Mesothelial cell of epicardium (in vitro differentiated cells): ENCODE measurements at places on chromosomes 3 and 15.

- no peak for DNase-seq
These were observed 96.9 kb upstream of the MYRIP start for GRCh38 chr3:39712413-39713048.

GRCh38 chr15:92932946-92933649 lies 33.0 kb downstream of the CHD2 start:
- DNase-seq: no peak

DNA sequence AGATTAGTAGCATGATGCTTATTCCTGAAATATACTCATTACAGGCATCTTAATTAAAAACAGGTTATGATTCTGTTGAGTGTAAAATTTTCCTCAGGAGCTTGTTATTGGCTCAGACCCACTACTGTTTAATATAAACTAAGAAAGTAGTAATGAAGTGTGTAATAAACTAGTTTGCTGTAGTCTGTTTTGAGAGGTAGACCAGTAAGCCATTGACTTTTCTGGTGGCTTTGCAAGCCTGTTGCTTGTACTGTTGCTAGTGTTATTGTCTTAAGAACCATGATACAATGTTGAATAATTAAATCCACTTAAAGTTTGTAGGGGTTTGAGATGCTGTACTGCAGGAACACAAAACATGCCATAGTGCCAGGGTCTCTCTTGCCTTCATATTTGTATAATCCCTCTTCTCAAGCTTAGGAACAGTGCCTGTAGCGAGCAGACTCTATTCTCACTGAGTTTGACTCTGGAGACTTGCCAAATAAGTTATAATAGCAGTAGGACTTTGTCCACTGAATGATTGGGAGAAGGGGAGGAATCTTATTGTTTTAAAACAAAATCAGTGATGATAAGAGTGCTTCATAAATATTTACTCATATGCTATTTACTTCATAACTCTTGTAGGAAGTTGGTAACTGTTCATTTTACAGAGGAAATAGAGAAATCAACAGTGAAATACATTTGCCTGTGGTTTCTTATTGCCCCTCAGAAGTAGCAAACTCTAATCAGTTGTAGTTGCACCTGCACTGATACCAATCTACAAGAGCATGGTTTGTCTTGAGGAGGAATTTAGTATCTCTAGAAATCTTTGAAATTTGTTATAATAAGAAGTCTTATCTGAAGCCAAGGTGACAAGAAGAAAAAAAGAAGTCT lies 13.4 kb downstream of the TCF12 start:
- DNase-seq: no peak

DNA sequence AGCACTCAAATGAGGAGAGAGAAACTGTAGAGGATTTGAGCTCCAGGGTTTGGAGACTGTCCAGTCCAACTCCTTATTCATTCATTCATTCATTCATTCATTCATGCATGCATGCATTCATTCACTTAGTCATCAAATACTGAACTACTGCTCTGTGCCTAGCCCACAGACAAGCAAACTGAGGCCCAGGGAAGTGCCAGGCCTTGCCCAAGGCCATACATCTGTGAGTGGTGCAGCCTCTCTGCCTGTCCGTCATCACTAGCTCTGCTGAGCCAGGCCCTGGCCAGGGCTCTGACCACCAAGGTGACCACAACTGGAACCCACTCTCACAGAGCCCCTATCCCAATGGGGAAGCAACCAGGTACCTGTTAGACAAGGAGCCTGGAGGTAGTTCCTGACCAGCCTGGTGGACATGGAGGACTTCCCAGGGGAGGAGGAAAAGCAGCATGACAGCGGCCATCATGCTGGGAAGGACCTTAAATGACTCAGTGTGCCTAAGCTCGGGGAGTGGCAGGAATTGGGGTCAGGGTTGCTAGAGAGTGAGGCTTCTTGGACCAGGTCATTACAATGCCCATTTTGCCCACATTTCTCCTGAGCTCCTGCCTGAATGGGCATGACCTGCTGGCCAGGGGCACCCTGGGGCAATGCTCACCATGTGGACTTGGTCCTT lies 27.5 kb upstream of the RPL29 start:
- DNase-seq: no peak

DNA sequence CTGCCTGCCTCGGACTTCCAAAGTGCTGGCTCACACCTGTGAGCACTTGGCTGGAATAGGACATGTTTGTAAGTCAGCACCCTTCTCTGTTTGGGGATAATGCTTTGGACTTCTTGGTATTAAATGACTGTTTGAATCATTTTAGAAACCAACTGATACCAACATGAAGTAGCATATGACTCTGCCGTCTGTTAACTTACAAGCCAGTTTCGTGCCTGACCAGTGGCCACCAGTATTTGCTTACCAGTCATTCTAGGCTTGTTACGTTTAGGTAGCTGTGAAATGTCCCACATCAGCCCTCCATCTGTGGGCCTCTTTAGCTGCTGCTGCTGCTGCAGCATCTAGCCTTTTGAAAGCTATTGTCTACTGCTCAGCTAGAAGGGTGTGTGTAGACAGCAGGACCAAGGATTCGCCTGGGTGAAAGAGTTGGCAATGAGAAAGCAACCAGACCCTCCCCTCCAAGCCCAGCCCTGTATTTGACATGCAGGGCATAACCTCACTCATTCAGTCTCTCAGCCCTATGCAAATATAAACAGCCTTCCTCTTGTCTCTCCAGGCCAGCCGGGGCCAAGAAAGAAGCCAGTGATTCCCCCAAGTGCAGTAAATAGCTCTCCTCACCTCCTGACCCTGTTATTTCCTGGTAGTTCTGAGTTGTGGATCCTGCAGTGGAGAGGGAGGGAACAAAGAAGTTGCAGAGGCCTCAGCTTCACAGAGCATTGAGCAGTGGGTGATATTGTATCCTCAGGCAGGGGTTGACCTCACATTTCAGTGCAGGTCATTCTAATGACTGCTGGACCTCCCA lies 51.0 kb downstream of the NKIRAS1 start:
- no peak for DNase-seq

- no peak for DNase-seq
These were observed 123.2 kb upstream of the UBE2E2 start for GRCh38 chr3:23079976-23080375.

GRCh38 chr15:72491768-72492167 lies 17.6 kb downstream of the ARIH1 start:
- no peak for DNase-seq

- DNase-seq: no peak
These were observed 27.1 kb downstream of the CGGBP1 start for GRCh38 chr3:88031642-88032077.

DNA sequence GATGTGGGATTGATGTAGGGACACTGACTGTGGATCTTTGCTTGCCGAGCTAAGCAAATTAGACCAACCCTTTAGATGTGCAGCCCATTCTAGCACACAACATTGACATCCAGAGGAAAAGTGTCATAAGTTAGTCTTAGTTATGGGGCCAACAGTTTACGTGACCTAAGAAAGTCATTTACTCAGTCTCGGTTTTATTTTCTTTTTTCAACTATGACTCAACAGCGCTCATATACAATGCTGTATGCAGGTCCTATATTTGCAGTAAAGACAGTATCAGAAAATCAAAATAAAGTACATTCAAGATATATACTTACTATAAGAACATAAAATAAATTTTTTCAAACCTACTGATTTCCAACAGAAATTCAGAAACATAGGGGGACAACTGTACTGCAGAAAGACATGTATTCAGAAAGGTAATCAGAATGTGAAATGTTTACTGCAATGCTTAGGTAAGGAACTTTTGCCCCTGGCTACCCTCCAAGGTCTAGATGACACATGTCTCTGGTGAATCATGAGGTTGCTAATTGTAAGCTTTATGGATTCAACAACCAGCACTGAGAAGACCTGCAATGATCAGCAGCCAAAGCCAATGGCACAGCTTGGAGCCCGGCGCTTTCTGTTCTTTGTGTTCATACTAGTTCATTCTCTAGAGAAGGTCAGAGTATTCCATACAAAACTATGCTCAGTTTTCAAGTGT lies 317.5 kb upstream of the CNTN6 start:
- DNase-seq: no peak

- no peak for DNase-seq
These were observed 20.7 kb downstream of the CCDC12 start for GRCh38 chr3:46955801-46956259.

DNA sequence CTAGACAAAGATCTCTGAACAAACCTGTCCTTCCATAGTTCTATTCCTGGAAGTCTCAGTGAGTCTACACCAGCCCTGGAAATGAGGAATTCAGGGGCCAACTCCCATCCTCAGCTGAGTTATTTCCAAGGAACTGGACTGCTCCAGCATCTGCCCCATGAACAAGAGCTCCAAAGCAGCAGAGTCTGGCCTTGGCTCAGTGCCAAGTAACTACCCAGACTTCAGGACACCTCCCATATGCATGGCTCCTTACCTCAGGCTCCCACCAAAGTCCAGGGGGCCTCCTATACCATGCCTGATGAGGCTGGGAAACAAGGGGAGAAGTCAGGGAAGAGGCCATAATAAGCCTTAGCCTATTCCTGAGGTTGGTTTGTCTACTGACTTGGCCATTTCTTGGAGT lies 45.0 kb downstream of the FAIM start:
- DNase-seq: no peak

DNA sequence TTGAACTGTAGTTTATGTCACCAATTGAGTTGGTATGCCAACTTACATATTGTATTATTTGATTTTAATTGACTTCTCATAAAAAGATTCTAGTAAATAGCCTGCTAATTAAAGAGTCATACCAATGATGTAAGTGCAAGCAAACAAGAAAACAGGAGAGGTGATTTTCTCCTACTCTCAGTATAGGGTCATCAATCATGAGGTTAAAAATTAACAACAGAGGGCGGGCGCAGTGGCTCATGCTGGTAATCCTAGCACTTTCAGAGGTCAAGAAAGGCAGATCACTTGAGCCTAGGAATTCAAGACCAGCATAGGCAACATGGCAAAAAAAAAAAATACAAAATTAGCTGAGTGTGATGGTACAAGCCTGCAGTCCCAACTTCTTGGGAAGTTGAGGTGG lies 108.7 kb downstream of the MYO9A start:
- no peak for DNase-seq

DNA sequence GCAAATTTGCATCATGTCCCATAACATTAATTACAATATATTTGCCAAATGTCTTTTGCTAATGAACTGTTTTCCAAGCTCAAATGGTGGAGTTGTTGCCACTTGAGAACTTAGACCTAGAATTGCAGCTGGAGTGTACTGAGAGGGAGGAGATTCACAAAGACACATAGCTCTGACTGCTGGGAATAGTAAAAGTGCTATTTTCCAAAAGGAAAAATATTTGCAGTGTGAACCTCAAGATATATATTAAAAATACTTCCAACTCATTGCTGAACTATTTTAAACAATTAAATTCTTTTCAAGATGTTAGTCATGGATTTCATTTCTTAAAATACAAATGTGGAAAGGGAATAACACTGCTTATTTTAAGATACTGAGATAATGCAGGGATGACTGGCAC lies 666.8 kb upstream of the ARPP21 start:
- DNase-seq: no peak

- DNase-seq: no peak
These were observed 937.6 kb downstream of the MCTP2 start for GRCh38 chr15:95168951-95169431.

- DNase-seq: no peak
These were observed 46.8 kb upstream of the VPS8 start for GRCh38 chr3:184765047-184765729.

- no peak for DNase-seq
These were observed 74.1 kb upstream of the POMGNT2 start for GRCh38 chr3:43180027-43180426.
